AML-193 (cell line): ENCODE measurements at places on chromosomes 12 and 14.

DNA sequence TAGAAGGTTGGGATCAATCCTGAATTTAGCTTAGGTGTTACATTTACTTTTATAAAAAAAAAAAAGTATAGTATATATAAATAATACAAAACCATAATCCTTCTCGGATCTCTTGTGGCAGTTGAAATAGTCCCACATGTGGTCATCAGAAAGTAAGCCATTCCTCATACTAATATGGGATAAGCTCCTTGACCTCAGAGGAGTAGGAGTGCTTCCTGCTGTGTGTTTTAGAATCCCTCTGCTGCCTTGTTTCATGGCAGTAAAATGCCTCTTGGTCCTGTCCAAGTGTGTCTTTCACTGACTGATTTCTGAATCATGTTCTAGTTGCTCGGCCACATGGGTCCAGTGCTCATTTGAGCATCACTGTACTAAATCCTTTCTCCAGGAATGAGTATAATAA is 117.0 kb downstream of the NTN4 start:
- no peak for DNase-seq

DNA sequence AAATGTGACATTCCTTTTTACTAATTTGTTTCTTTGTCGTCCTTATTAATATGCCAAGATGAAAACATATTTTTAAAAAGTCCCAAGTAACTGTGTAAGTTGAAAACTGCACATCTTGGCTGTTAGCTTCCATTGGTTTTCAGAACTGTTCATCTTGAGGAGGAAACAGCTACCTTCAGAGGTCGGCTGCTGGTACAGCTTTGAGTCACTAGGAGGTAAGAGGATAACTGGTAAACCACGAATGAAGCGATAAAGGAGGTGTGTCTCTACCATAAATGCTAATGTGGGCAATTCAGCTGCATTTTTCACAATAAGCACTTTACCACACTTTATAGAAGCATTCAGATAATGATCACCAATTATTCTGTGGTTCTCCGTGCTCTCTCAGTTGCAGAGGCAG is 137.5 kb upstream of the KRAS start:
- DNase-seq: no peak

DNA sequence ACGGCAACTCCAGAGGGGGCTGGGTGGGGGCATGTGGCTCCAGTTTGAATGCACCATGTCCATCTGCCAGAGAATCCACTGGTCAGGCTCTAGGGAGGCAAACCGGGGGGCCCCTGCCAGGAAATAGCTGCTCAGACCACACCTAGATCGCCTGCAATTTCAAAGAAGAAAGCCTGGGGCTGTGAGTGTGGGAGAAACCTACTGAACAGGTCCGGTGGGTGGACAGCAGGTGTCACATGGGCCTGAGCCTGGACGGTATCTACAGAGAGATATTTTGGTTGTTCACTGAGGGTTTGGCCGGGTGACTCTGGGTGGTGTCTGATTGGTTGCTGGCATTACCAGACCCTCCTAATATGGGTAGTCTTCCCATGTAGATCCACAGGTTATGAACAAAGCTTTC is 32.0 kb downstream of the DAO start:
- DNase-seq: no peak

- no peak for DNase-seq
Observed at GRCh38 chr12:104280717-104281458, 22.7 kb upstream of the EID3 start.

- DNase-seq: no peak
Observed at GRCh38 chr12:102564026-102564425, 83.7 kb upstream of the IGF1 start.

GRCh38 chr12:132310181-132311040 is 19.0 kb downstream of the GALNT9 start:
- DNase-seq: no peak

DNA sequence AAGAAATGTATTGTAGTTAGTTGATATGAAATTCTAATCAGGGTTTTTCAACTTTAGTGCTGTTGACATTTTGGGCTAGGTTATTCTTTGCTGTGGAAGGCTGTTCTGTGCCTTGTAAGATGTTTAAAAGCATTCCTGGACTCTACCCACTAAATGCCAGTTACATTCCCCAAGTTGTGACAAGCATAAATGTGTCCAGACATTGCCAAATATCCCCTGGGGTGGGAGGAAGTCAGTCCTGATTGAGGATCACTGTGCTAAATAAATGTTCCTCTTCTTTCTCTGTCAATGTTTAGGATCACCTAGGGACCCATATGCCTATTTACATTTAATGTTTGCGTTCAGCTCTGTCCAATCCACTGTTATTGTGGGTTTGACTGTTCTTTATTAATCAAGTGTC is 268.3 kb downstream of the TMTC2 start:
- DNase-seq: no peak

- no peak for DNase-seq
Observed at GRCh38 chr12:93106910-93107309, 177.8 kb upstream of the EEA1 start.

DNA sequence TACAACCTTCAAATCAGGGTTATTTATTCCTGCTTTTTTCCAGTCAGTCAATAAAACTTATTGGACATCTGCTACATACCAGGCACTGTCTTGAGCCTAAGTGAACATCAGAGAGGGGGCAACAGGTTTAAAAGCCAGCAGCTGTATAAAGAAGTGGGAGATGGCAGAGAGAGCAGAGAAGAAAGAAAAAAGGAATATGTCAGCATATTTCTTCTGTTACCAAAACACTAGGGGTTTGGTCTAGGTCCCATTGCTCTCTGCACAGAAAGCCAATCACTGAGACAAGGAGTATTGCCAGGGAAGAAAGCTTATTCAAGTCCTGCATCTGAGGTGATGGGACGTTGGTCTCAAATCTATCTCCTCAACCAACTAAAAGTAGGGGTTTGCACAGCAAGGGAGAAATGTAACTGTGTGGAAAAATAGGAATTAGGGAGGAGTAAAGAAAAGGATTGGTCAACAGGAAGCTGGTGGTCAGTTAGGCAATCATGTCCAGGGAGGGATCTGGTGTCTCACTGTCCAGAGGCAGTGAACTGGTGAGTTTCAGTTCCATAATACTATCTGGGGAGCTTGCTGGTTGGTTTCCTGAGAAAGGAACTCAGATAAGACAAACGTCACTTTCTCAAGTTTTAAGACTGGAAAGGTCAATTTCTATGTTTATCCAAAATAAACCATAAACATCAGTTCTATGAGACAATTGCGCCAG is 107.5 kb downstream of the PHLDA1 start:
- no peak for DNase-seq

- DNase-seq: no peak
Observed at GRCh38 chr12:96015672-96016071, 19.5 kb upstream of the HAL start.

GRCh38 chr14:25537846-25538455 is 488.0 kb upstream of the STXBP6 start:
- peak; percentile 26 for DNase-seq

GRCh38 chr12:6065131-6065862 is 59.2 kb downstream of the VWF start:
- DNase-seq: no peak

DNA sequence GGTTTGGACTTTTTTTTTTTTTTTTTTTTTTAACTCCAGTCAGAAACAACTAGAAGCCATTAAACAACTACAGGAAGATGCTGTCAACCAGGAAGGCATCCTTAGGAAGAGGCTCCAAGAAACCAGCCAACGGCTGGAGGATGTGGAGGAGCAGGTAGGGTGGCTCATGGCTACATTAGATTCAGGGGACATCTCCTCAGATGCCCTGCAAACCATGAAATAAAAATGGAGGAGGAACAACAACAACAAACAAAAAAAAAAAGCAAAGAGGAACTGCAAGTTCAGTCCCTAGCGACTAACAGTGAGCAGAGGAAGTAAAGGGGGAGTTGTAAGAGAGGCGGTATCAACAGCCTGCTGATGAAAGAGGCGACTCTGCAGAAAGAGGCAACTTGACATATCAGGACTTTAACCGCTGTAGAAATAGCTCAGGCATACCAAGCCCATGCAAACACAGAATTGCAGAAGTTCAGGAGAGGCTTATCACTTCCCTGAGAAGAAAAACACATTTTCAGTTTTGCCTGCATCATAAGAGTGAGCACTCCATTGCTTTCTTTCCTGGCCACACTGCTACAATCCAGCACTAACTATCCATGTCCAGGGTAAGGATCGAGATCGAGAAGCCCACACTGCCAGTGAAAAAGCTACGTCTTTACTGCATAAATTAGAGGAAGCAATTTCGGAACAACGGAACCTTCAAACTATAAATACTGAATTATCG is 103.5 kb upstream of the BCAT1 start:
- DNase-seq: peak; percentile 95

DNA sequence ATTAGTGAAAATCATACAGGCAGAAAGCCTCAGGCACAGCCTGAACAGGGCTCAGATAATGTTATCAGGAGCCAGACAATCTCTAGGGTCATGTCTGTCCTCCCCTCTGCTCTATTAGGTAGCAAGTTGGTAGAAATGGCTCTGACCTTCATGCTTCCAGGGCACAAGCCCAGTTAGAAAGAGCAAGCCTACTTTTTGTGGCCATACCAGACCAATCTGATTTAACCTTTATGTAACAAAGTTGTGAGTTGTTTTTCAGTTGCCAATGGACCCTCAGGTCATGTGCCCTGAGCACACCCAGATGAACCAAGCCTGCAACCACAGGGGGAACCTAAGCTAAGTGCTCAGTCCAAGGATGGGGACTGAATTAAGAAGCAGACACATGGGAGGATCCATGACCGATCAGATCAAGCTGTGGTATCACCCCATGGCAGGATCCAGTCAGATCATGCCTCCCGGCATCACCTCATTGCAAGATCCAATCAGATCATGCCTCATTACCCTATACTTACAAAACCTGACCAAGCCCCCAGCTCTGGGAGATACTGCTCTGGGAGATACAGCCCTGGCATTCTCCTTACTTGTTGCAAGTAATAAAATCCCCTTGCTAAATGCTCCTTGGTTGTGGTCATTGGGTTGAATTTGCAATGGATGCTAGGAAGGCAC is 18.8 kb upstream of the HIGD1C start:
- no peak for DNase-seq

DNA sequence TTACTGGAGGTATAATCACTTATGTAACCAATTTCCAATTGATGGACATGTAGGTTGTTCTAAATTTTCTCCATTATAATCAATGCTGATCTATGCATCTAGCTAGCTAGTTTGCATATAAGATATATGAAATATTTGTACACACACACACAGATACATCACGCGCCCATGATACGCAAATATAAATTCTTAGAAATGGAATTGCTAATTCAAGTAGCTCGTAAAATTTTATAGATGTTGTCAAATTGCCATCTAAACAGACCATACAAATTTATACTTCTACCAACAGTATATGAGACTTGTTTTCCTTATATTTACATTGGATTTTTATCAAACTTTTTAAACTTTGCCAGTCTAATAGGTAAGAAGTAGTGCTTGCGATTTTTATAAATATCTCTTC is 29.1 kb upstream of the TRIM9 start:
- no peak for DNase-seq

DNA sequence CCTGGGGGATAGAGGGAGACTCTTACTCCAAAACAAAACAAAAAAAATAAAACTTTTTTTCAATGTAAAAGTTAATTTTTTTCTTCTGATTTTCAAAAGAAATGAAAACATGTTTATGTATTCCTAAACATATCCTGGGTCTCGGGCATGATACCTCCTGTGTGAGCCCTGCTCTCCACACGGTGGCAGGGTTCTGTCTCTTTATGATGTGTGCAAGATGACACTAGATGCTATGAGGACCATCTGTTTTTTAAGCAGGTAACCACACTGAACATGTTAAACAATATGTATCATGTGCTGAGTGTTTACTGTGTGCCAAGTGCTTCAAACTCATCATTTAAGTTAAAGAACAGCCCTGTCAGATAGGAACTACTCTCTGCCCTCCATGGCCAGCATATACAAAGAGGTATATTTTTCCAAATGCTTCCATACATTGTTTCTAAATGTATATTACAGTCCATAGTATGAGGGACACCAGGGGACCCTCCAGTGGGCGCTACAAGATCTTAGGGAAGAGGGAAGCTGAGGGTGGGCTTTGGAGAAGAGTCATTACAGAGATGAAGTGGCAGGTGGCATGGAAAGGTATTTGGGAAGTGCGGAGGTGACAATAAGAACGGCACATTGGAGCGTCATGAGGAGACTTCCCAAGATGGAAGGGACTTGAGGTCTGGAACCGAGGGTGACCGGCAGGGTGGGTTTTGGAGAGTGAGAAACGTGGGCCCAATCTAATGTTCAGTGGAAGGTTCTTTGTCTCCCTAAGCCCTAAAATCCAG is 28.5 kb downstream of the FOS start:
- DNase-seq: peak; percentile 60

DNA sequence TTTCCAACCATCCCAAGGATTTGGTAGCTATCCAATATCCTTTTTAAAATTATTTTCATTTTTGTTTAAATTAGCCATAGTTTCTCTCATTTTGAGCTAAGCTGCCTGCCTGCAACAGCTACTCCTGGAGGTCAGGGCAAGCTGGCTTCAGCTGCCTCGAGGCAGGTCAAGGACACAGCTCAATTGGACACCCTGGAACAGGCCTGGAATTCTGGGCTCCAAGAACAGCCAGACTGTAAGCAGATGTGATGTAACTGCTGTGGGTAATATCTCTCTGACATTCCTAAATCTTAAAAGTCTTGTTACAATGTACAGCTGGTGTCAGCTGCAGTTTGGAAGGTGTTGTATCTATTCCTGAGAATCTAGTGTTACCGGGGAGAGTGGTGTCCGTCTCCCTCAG is 119.8 kb downstream of the KCNK10 start:
- DNase-seq: no peak

DNA sequence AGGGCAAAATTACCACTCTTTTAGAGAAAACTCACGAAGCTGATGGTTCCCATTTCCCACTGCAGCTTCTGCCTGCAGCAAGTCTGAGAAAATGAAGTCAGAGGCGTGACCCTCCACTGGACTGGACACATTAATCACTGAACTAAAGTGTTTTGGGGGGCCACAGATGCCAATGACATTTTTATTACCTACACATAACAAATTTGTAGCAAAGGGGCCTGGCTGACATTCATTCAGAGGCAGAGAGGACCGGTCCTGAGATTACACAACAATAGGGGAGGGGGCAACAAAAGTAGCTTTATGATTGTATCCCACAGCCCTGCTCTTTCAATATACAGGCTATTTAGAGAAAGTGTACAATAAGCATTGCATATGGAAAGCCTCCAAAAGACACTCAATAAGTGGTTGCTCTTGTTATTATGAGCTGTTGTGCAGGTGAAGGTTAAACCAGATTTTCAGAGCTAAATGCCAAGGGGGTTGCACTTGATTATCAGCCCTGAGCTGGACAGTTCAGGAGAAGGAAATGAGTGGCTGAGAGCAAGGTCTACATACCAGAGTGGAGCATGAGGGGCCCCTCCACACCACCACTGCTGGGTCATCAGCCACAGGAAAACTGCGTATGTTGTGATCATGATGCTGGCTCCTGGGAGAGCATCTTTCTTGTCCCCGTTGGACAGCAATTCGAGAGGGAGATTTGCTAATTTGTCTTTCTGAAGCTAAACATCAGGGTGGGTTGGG is 41.5 kb upstream of the CCDC60 start:
- DNase-seq: no peak
